ENCODE measurements at places on chromosomes 16 and 17.
A peak's percentile ranks its signal among the peaks of the same experiment; 100 is the strongest.

- no peak for DNase-seq
These were observed 186.6 kb downstream of the C16orf78 start for GRCh38 chr16:49560004-49560830.

- DNase-seq: no peak
These were observed 410.3 kb downstream of the CDH11 start for GRCh38 chr16:64711596-64711995.

DNA sequence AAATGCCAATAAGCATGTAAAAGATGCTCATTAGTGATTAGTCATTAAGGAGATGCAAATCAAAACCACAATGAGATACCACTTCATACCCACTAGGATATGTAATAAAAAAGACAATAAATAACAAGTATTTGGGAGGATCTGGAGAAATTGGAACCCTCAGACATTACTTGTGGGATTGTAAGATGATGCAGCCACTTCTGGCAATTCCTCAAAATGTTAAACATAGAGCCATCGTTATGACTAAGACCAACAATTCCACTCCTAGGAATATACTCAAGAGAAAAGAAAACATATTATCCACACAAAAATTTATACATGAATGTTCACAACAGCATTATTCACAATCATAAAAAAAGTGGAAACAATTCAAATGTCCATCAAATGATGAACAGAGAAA, 336.2 kb upstream of the PMFBP1 start:
- DNase-seq: no peak

DNA sequence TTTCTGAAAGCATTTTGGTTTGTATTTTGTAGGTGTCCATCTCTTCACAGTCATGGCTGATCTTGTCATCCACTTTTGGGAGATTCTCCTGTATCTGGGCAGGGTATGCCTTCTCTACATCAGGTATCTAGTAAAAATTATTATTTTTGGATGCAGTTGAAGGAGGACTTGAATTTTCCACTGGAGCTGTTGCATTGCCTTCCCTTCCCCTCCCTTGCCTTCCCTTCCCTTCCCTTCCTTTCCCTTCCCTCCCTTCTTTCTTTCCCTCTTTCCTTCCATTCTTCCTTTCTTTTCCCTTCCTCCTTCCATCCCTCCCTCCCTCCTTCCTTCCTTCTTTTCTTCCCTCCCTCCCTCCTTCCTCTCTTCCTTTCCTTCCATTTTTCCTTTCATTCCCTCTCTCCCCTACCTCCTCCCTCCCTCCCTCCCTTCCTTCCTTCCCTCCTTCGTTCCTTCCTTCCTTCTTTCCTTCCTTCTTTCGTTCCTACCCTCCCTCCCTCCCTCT, 33.8 kb upstream of the CPHXL start:
- no peak for DNase-seq

- no peak for DNase-seq
These were observed 70.7 kb downstream of the RBFOX3 start for GRCh38 chr17:79539944-79540705.

DNA sequence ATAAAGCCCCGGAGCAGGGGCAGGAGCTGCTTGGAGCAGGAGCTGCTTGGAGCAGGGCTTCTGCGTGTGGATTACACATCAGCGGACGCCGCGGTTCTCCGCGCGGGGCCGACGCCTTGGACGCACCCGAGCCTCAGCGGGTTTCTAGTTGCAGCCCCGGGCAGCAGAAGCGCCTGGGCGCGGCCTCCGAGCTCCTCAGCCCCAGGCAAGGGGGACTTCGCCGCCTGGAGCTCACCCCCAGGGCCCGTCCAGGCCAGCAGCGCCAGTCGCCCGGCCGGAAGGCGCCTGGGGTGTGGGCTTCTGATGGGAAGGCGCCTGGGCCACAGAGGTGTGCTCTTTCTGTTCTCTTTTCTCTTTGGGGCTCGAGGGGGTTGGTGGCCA, 6.3 kb downstream of the FOXF1 start:
- DNase-seq: no peak

- no peak for DNase-seq
These were observed 54.7 kb upstream of the IL34 start for GRCh38 chr16:70591615-70592014.

DNA sequence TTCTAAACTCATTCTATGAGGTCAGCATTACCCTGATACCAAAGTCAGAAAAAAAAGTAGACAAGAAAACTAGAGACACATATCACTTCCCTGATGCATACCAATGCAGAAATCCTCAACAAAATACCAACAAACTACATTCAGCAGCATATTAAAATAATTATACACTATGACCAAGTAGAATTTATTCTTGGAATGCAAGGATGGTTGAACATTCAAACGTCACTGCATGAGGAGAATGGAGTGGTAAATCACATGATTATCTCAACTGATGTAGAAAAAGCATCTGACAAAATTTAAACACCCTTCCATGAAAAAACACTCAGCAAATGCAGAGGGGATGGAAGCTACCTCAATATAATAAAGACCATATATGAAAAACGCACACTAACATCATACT, 155.0 kb upstream of the KCNJ18 start:
- no peak for DNase-seq

DNA sequence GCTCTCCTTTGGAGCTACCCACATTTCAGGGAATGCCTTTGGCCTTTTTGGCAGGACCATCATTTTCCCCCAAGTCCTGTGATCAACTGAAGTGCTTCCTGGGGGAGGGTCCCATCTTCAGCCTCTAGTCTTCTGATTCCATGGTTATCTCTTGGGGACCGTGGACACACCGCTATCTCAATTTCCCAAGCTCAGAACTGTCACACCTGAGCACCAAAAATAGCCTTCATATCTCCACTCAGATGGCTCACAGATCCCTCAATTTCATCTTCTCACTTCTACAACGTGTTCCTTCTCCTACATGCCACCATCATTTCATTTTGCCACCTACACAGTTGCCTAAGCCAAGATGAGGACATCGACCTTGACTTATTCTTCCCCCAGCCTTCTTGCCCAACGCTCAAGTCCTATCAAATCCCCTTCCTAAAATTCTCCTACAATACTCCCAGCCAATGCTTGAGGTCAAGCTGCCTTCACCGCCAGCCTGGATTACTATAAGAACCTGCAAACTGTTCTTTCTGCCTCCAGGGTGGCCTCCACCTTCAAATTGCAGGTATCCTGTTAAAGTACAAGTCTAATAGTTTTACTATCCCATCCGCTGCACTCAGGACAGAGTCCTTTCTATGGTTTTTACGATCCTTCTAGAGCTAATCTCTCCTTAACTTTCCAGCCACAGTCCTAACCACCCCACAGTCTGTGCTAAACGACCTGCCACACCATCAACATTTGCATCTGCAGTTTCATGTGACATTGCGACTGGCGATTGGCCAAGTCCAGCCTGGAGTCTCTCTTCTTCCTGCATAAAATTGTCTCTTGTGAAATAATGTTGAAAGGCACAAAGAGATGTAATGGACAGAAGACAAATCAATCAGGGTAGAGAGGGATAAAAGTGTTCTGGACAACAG, 6.2 kb downstream of the ATP6V0D1 start:
- no peak for DNase-seq

DNA sequence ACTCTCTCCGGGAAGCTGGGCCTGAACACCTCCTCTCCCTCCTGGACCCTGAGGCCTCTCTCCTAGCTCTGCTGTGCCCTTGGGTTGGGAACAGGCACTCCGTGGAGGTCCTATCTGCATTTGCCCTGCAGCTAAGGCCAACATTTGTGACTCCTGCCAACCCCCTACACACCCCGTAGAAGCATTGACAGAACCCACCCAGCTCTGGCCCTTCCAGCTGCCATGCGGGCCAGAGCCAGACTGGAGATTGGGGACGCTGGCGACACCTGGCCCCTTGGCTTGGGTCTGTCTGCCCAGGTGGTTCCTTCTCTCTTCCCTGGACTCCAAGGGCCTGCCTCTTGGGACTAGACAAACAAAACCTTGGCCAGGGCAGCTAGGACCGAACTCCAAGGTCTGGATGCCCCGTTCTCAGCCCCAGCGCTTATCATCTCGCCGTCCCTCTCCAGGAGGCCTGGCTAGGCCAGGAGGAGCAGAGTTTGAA, 644 bp upstream of the RHBDF2 start:
- DNase-seq: no peak

- no peak for DNase-seq
These were observed 250.8 kb upstream of the SOX9 start for GRCh38 chr17:71869841-71870545.

DNA sequence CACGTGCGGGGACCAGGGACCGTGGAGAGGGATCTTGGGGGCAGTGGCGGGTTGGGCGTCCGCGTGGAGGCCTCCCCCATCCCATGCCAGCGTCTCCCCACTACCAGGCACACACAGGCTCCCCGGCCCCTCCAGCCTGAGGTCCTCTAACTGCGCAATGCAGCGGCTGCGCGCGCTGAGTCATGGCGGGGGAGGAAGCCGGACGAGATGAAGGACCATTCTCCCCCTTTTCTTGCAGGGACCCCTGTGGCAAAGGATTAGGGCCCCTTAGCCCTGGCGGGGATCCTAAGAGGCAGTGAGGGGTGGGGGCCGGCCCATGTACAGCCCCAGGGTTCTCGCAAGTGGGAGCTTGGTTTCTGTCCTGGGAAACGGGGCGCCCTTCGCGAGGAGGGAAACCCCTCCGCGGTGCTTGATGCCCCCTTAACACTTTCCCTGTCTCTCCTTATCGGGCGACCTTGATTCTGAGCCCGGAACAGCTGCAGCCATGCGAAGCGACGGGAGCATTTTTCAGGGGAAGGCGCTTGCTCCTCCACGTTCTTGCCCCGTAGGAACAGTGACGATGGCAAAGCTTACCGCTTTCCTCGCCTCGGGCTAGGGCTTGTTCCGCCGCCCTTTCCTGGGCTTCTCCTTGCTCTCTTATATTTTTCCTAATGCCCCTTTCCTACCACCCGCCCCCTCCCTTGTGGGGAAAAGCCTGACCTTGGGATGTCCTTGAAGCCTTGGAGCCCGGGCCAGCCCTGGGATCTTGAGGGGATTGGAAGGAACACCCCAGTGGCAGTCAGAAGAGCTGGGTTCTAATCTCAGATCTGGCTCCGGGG, 592 bp downstream of the ALDOA start:
- no peak for DNase-seq

- DNase-seq: no peak
These were observed 121.3 kb upstream of the CACNG5 start for GRCh38 chr17:66713533-66714042.

DNA sequence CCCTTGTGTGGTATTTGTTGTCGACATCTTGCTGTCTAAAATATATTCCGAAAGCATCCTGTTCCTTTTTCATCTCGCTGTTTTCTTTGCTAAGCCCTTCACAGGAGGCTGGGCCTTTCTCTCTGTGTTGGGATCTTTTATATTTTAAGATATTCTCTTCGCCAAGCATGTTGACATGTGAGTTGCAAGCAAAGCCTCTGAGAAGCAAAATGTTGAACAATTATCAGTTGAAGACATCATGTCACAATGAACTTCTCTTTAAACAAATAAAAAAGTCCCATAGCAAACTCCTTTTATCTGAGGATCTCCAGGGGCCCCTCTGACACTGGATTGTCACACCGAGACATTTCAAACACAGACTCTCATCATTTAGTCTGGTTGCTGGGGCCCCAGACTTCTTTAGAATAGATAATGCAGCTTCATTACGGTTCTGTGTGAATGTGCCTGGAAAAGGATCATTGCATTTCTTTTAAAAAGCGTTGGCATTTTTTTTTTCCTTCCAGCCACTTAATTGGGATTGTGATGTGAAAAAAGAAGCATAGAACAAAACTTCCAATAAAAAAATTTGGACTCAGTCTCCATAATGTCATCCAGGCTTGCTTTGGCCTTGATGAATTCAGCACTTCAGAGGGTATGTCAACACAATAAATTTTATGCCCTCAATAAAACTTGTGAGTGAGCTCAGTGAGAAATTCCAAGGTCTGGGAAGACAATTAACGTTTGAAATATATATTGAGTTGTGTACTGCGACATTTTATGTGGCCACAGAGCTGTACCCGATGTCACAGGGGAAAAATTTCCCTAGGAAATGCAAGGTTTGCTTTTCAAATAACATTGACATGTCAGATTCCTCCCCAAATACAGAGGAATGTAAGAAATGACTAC, 496.8 kb downstream of the XYLT1 start:
- DNase-seq: no peak

DNA sequence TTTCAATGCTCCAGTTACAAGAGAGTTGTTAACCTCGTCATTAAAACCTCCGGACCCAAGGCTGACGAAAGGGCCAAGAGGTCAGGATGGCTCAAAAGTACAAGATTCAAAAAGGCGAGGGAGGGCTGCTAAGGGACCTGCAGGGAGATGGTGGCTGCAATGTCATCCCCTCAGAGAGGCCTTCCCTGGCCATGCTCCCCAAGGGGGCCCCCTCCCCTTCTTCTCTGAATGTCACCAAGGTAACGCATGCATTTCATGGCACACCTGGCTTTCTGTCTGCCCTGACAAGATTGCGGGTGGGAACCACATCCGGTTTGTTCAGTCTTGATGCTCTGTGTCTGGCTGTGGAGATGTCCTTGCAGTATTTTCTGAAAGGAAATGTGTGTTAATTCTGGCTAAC, 89.9 kb downstream of the C16orf78 start:
- peak; percentile 48 for DNase-seq

- no peak for DNase-seq
These were observed 3.8 kb downstream of the PRR29 start for GRCh38 chr17:64001763-64002529.

DNA sequence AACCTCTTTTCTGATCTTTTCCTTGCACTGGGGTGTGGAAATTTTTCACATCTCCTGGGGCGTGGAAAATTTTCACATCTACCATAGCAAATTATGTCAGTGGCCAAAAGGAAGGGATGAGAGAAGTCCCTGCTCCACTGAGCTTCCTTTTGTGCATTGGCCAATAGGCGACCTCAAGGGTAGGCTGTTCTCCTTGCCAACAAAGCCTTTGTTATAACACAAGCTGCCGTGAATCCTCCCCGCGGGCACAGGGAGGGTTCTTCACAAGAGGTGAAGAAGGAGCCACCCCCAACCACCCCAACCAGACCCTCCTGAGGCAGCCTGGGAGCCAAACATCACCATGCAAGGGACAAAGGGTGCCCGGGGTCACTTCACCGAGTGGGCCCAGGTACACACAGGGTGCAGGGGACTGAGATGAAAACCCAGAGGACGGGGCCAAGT, 6.5 kb downstream of the SLC5A11 start:
- no peak for DNase-seq

- DNase-seq: no peak
These were observed 19.6 kb downstream of the GLP2R start for GRCh38 chr17:9845306-9845705.

- no peak for DNase-seq
These were observed 2.3 kb downstream of the BEAN1 start for GRCh38 chr16:66429290-66429962.

Data from NCI-H1436 treated with DMSO at 0.1 percent for 48 hours (cell line).